ENCODE measurements at places on chromosomes 3 and 15. TPM values are rescaled to one million over a fixed set of nuclear protein-coding genes. Genes with fewer than 3 reads are reported as not detected.

DNA sequence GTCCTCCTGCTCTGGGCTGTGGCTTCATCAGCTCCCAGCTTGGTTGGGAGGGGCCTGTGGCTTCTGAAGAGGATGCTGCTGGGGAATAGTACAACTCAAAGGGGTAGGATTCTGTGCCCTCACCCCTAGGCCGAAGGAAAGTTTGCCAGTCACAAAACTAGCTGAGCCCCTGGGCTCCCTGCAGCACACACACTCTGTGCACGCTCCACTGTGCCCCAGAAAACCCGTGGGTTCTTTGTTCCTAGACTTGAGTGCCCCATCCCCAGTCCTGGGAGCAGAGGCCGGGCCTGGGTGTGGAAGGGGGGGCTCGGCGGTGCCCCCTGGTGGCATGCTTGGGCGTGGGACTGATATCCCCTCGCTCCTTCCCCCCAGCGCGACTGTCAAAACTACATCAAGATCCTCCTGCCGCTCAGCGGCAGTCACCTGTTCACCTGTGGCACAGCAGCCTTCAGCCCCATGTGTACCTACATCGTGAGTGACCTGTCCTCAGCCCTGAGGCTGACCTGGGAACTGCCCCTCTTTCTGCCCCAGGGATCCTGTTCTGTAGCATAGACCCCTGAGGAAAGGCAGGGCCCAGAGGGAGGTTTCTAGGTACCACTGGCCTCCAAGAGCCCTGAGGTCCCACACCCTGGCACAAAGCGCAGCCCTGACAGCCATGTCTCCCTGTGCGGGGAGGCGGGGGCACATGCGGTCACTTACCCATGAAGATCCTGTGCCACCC, 14.2 kb downstream of the CIB1 start:
- peak; percentile 27 for DNase-seq

GRCh38 chr3:60461267-60461666, 790.0 kb downstream of the FHIT start:
- DNase-seq, result peak; percentile 59

DNA sequence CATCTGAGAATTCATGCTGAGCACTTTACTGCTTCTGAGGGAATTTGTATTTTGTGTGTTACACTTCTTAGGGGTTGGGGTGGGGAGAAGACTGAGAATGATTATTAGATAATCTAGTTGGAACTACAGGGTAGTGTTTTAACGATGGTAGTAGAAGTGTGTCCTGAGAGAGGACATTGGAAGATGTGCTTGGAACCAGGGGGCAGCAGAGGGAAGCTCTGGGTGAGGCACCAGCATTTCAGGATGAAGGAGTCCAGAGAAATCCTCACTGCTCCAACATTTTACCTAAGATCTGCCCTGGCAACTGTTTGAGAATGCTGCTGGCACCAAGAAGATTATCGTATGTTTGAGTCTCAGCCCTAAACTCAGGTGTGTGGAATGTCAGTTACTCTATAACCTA, 145.5 kb downstream of the SQOR start:
- no peak for DNase-seq

DNA sequence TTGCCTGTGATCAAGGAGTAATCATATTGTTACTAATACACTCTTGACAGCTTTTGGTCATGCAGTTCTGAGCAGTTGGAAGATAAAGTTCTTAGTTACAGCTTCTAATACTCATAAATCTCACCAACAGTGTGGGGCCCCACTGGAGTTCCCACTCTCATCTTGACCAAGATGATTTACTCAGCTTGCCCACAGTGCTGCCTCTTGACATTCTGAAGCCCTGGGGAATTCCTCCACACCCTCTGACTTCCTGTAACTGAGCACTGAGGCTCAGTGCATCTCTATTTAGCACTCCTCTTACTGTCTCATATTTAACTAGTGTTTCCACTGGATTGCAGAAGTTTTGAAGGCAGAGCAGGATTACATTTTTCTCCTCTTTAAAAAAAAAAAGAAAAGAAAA, 1.9 kb upstream of the ARL6IP5 start:
- DNase-seq, result peak; percentile 80

DNA sequence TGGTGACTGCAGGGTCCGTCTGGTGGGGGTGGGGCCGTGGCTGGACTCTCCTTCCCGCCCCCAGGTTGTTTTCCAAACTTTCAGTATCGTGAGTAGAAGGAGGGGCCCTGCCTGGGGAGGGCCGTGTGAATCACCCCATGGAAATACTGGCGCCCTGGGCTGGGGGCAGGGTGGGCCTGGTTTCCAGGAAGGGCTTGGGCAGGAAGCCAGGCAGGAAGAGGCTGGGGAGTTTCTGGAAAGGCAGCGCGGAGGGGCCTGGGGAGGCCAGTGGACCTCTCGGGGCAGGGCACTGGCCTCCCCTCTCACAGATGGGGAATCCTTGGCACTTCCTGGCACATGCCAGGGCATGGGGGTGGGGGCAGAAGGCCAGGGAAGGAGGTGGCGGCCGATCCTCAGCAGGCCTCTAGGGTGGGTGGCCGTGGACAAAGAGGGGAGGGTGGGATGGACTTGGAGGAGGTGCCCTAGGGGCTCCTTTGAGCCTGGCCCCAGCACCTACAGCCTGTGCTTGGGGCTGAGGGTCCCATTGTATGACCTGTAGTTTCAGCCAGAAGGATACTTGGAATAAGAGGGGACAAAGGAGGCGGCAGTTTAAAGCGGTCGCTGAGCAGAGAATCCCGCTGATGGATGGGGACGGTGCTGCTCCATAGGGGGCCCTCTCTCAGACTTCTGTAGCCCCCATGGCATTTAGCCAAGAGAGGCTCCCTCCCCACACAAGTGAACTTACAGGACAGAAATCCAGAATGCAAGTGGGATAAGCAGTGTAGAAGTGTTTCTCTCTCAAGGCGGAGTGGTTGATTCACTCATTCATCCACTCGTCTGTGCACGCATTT, 56.5 kb upstream of the GATA2 start:
- DNase-seq, result peak; percentile 78

GRCh38 chr15:94397337-94397736, 166.0 kb downstream of the MCTP2 start:
- DNase-seq, result no peak

- DNase-seq, result no peak
Observed at GRCh38 chr15:58261368-58261767, 123.2 kb downstream of the AQP9 start.

DNA sequence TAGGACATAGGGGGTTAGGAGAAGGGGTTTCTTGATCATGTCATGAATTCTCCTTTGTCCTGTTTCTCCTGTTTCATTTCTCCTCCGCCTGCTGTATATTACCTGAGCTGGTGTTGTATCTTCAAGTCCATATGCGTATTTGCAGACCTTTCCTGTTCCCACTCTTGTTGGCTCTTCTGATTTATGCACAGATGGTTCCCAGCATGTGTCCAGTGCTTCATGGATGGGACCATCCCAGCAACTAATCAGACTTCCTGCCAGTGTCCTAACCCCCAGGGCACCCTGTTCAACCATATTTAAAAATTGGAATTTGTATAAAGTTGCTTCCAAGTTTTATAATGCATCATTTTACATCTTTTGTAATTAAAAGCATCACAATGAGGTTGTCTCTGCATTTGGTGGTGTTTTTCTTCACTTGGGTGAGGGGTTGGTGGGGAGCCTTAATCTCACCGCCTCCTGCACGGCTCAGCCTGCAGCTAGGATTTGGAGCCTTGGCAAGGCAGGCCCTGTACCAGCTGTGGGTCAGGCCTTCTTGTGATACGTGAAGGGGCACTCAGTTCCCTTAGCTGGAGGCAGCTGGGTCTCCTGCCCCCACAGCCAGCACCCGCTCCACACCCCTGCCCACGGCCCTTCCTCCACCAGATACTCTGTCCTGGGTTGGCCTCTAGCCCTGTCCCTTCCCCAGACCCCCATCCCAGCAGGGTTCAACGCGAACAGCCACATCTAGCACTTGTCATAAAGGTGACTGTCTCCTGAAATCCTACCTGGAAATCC, 72.0 kb upstream of the BLM start:
- no peak for DNase-seq

DNA sequence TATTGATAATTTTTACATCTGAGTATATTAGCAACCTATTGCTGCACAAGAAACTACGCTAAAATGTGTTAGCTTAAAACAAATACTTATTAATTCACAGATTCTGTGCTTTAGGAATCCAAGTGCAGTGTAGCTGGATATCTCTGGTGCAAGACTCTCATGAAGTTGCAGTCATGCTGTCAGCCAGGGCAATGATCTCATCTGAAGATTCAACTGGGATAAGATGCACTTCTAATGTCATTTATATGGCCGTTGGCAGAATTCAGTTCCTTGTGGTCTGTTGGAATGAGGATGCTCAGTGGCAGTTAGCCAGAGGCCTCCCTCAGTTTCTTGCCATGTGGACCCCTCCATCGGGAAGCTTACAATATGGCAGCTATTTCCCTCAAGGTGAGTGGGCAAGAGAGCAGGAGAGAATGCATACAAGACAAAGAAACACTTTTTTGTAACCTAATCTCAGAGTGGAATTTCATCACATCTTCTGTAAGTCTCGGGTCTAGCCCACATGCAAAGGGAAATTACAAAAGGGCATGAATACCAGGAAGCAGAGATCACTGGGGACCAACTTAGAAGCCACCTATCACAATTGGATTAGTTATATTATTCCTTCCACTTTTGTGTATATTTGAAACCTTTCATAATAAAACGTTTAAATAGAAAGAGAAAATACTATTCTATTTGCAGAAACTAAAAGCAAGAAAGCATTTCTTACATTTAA, 61.6 kb downstream of the DPH6 start:
- DNase-seq, result no peak

- no peak for DNase-seq
Observed at GRCh38 chr3:117665296-117665695, 955.7 kb downstream of the TUSC7 start.

DNA sequence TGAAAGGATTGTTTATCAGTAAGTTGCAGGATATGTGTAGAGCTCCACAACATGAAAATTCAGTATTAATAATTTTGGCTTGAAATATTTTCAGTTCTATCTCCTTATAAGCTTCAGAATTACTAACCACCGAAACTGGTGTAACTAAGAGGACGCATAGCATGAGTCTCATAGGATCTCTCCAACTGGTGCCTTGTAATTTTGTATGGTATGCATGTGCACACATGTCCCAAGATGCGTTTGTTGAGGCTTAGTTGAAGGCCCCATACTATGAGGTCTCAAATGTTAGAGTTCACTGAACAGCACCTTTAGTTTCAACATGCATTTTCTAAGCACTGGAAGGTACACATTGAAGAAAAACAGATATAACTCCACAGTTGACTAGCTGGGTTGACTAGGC, 195.4 kb downstream of the TP63 start:
- DNase-seq, result no peak

- DNase-seq, result no peak
Observed at GRCh38 chr15:32844118-32844711, 126.4 kb downstream of the GREM1 start.

GRCh38 chr15:80036071-80036470, 23.4 kb upstream of the ZFAND6 start:
- peak; percentile 22 for DNase-seq

DNA sequence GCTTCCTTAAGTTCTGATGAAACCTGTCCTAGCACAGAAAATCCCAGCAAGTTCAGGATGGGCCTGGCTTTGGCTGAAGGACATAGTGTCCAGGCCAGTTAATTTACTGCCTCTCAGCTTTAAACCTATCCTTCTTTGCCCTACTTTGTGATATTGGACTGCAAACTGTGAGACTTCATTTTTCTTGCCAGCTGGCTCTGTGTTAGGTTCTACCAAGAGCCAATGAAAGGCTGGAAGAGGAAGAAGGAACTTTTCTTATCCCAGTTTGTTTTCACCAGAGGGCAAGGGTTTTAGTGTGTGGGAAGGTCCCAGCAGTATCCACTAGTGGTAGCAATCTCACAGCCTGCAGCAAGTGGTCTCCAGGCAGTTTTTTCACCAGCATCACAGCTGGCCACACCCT, 18.2 kb downstream of the DCUN1D1 start:
- DNase-seq, result no peak

GRCh38 chr3:141280086-141280485, 48.5 kb downstream of the PXYLP1 start:
- peak; percentile 35 for DNase-seq

DNA sequence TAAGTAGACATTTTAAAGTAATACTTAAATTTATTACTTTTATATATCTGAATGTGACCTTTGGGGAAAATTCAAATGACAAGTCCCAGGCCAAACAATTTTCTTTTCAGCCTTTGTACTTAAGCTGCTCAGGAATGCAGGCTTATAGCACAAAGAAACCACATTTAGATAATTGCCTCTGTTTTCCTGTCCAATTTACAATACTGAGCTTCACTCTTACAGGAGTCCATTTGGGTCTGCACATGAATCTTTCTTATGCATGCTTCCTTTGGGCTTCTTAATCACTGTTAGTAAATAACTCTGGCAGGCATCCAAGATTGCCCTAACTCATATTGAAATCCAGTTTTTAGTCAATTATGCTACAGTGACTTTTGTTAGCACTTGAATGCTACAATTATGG, 459.4 kb upstream of the TGFBR2 start:
- no peak for DNase-seq

GRCh38 chr3:10925436-10926255, 66.9 kb upstream of the SLC6A1 start:
- DNase-seq, result no peak

- no peak for DNase-seq
Observed at GRCh38 chr3:8678751-8679150, 34.2 kb upstream of the SSUH2 start.

- no peak for DNase-seq
Observed at GRCh38 chr3:87836026-87836425, 222.8 kb downstream of the CGGBP1 start.

DNA sequence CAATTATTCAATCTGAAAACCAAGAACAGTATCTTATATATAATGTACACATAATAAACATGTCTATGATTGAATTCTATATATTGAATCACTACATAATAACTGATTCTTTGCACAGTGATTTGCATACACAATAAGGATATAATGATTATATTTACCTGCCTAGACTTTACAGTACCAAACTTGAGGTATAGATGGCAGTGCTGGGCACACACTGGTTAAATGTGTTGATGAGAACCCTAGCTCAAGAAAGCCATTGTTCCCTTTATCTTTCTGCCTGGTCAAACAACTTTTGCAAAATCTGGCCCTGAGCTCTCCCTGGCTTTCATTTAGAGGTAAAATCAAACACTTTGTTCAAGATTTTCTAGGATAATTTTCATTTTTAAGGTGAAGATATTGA, 697.7 kb downstream of the TUSC7 start:
- DNase-seq, result no peak

BCHE gene
- polyA plus RNA-seq, result 75.5 TPM

CERS3 gene
- polyA plus RNA-seq, result 1.3 TPM

DISP2 gene
- polyA plus RNA-seq, result 0.60 TPM

SRGAP3 gene
- polyA plus RNA-seq, result 21.7 TPM

PLSCR5 gene
- polyA plus RNA-seq, result not detected

FETUB gene
- 0.12 TPM for polyA plus RNA-seq

XYLB gene
- 4.7 TPM for polyA plus RNA-seq

GATM gene
- polyA plus RNA-seq, result 268 TPM

PLA2G4D gene
- 0.09 TPM for polyA plus RNA-seq

PIGZ gene
- polyA plus RNA-seq, result 3.4 TPM

TFG gene
- polyA plus RNA-seq, result 106 TPM

POPDC2 gene
- 16.2 TPM for polyA plus RNA-seq

RAB6B gene
- polyA plus RNA-seq, result 7.9 TPM

LMLN gene
- polyA plus RNA-seq, result 2.9 TPM
